ENCODE measurements at places on chromosomes 3 and 15.

- DNase-seq, result no peak
These were observed 145.7 kb downstream of the RBMS3 start for GRCh38 chr3:29426302-29427226.

GRCh38 chr3:138332472-138333073 lies 2.9 kb upstream of the NME9 start:
- DNase-seq, result no peak

GRCh38 chr3:127840671-127841070 lies 18.4 kb upstream of the MGLL start:
- no peak for DNase-seq

GRCh38 chr3:151124476-151124875 lies 39.0 kb downstream of the MED12L start:
- DNase-seq, result no peak

DNA sequence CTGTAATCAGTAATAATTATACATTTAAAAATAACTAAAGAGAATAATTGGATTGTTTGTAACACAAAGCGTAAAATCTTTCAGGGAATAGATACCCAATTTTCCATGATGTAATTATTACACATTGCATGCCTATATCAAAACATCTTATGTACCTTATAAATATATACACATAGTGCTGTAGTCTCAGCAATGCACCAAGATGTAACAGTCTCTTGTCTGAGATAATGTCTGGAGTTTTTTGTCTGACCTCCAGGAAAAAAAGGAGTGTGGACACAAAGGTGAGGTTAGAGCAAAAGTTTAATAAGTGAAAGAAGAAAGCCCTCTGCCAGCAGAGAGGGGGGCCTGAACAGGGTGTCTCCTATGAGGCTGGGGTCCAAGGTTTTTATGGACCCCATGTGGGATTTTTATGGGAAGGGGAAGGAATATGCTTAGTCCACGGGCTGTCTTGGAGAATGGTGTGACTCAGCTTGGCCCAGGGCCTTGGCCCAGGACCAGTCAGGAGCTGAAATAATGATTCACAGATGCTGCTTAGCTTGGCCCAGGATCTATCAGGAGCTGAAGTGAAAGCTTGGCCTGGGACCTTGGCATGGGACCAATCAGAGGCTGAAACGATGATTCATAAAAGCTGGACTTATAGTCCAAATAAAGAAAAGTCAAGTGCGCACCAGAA lies 545.0 kb downstream of the ZPLD1 start:
- no peak for DNase-seq

DNA sequence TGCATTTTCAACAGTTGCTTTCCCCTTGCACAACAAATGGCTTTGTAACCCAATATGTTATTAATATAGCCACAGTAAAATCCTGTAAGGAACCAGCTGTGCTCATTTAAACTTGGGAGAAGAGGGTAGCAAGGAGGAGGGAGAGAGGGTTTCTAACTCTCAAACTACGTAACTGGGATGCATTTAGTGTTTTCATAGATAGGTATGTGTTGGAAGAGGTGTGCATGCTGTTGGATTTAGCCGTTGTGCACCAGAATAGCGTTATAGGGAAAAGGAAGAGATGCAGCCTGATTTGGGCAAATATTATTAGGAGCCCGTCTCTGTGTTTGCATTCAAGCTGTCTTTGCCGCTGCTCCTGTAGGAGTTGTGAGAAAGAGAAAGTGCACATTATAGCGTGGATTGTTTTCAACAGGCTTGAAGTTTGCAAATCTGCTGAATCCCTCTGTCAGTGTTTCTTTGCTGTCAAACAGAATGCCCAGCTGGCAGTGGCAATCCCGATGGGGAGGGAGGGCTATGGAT lies 39.4 kb downstream of the ARPP21 start:
- DNase-seq, result no peak

- DNase-seq, result no peak
These were observed 146.5 kb upstream of the ARPP21 start for GRCh38 chr3:35492841-35493240.

- DNase-seq, result no peak
These were observed 20.1 kb upstream of the ZCWPW2 start for GRCh38 chr3:28328188-28329151.

DNA sequence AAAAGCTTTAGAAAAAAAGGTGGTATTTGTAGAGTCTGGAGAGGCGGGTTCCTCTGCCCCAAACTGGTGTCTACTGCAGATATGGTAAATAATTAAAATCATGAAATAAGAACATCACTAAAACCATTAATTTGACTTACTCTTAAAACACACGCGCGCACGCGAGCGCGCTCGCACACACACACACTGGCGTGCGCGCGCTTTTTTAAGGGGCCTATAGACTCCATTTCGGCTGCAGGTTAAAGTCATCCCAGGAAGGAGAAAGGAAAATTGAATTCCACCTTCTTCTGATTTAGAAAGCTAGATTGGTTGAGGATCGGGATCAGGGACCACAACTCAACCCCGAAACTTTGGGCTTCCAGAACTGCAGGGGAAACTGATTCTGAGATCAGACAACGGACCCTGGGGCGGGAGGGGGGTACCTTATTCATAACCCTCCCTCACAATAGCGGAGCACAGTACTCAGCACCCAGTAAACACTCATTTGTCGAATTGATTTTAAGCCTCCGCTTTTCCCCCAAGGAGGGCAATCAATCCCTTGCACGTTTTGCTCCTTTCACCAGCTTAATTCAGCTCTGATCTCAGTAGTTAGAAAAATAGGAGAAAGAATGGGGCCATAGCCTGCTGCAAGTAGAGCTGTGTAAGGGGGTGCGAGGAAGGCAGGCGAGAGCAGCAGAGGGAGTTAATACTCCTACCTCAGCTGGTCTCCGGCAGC lies 509 bp upstream of the LRRC3B start:
- no peak for DNase-seq

All from cerebellar nuclear complex (tissue), 1 donor.